Stimulated activated CD8-positive, alpha-beta memory T cell treated with anti-CD3 and anti-CD28 coated beads, Interleukin-4, amount 100 ng/mL, for 24 hours (primary cell): ENCODE measurements at places on chromosomes 11 and 22.

GRCh38 chr22:47457021-47457420, 694.6 kb downstream of the TBC1D22A start:
- no peak for DNase-seq

DNA sequence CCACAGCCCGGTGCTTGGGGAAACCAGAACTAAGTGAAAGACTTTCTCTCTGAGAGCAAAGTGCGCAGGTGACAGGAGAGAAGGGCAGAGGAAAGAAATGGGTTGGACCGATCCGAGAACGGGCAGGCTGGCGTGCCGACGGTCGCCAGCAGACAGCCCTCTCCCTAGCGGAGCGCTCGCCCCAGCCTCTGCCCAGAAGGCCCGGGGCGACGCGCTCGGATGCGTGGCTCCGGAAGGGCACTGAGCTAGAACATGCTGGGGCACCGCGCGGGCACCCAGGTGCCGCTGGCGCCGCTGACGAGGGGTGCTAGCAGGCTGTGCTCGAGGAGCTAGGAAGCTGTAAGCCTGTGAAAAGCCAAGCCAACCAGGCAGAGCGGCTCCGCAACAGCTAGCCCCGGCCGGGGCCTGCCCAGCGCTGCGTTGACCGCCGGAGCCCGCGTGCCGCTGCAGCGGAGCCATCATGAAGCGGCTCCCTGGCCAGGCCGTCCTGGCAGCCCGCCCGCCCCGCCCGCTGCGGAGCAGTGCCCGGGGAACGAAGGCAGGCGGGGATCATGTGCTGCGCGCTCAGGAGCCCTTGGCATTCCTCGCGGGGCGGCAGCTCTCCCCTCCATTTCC, 22.1 kb upstream of the RRAS2 start:
- DNase-seq: peak; percentile 15

- no peak for DNase-seq
These were observed 687.2 kb downstream of the OPCML start for GRCh38 chr11:132844956-132845696.

- no peak for DNase-seq
These were observed 3.9 kb upstream of the PTS start for GRCh38 chr11:112222303-112222702.

DNA sequence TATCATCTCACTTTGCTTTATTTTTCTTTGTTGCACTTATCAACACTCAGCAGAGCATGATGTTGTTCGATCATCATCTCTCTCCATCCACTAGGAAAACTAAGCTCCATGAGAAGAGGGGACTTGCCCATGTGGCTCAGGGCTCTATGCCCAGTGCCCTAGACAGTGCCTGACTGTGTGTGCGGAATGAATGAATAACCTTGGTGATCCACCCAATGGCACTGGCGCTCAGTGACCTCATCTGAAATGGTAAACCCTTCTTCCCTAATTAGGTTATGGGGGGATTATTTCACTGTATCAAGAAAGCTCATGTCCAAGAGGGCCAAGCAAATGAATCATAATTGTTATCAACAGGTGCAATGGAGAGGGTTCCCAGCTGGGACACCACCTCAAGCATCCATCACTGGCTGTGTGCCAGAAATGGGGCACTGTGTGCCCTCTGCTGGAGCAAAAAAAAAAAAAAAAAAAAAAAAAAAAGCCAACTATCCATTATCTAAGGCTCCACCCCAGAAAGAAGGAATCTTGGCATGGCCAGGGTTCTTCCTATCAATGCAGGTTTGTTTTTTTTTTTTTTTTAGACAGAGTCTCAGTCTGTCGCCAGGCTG, 172.6 kb downstream of the LARGE1 start:
- no peak for DNase-seq

GRCh38 chr11:110077831-110078325, 15.3 kb upstream of the ZC3H12C start:
- no peak for DNase-seq

- no peak for DNase-seq
These were observed 6.0 kb downstream of the NEAT1 start for GRCh38 chr11:65428578-65429067.

GRCh38 chr22:45863981-45864751, 112.8 kb downstream of the WNT7B start:
- DNase-seq: peak; percentile 68

DNA sequence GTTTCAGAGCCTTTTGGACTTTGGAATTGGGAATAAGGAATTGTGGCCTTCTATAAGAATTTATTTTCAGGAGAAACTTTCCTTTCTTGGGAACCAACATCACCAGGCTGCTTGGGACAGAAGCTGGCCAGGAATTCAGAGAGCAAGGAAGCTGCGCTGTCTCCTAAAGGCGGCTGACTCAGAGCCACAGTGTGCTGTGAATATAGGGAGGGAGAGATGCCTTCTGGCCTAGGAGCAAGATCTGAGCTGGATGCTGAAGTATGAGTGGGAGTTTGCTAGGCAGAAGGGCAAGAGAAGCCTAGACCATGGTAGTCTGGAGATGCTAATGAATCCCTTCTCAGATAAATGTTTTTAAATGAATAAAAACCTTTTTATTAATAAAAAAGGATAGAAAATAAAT, 213.7 kb upstream of the TBCEL start:
- no peak for DNase-seq
